NCI-H1105 (cell line): ENCODE measurements at places on chromosomes 16 and 17.
A peak's percentile ranks its signal among the peaks of the same experiment; 100 is the strongest.

- DNase-seq, result no peak
These were observed 152.0 kb downstream of the HS3ST3B1 start for GRCh38 chr17:14452856-14453255.

GRCh38 chr16:30760577-30761426, 1.1 kb downstream of the CFAP119 start:
- no peak for DNase-seq

DNA sequence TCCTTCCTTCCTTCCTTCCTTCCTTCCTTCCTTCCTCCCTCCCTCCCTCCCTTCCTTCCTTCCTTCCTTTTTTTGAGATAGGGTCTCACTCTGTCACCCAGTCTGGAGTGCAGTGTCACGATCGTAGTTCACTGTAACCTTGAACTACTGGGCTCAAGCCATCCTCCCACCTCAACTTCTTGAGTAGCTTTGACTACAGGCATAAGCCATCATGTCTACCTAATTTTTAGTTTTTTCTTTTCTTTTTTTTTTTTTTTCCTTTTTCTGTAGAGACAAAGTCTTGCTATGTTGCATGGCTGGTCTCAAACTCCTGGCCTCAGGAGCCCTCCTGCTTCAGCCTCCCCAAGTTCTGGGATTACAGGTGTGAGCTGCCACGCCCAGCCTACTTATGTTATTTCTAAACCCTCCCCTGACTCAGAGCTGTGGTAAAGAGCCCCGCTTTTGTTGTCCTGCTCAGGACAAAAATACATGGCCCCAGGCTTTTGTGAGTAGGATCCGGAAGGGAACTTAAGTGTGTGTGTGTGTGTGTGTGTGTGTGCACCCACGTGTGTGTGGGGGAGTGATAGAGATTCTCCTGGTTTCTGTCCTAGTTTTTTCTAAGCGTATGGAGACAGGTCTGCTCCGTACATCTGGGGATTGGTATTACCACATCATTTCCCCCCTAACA, 67.1 kb downstream of the PRKCB start:
- no peak for DNase-seq

GRCh38 chr17:6473128-6473767, 29.0 kb downstream of the PIMREG start:
- DNase-seq, result peak; percentile 31

- DNase-seq, result no peak
These were observed 7.1 kb upstream of the MVD start for GRCh38 chr16:88669980-88670379.

DNA sequence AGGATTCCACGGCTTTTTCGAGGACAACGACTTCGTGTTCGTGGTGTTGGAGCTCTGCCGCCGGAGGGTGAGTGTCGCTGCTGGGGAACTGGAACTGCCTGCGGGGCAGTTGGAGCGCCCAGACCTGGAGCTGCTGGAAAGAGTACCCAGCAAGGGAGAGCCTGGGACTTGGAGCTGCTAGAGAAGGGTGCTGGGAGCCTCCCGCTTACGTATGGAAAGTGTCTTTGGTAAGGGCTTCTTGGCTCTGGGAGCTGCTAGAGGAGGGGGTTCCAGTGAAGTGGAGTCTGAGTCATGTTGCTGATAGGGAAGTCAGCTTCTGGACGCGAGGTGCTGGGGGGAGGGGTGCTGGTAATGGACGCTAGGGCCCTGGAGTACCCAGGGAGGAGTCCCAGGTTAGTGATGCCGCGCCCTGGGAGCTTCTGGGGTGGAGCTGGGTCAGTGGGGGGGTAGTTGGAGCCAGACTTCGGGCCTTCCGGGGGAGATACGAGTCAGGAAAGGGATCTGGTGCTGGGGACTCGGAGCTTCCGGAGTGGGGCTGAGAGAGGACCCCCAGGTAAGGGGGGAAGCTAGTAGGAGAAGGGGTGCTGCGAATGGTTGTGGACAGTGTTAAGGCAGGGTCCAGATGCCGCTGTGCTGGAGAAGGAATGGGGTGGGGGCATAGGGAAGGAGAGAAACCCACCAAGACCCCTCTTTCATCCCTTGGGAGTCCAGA, 741 bp downstream of the PLK1 start:
- peak; percentile 26 for DNase-seq

DNA sequence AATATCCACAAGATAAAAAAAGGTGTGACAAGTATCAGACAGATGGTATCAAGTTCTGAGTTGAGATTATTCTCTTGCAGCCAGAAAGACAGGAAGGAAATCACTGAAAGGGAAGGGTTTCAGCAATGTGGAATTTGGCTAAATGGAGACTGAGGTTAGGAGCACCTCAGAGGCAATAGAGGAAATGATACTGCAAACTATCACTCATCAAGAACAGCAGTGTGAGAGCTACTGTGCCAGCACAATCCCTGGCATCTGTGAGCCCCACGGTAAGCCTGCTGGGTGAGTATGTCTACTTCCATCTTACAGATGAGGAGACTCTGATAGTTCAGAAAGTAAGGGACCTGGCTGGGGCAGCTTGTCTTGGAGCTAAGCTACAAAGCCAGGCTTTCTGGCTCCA, 162.0 kb downstream of the SALL1 start:
- no peak for DNase-seq

DNA sequence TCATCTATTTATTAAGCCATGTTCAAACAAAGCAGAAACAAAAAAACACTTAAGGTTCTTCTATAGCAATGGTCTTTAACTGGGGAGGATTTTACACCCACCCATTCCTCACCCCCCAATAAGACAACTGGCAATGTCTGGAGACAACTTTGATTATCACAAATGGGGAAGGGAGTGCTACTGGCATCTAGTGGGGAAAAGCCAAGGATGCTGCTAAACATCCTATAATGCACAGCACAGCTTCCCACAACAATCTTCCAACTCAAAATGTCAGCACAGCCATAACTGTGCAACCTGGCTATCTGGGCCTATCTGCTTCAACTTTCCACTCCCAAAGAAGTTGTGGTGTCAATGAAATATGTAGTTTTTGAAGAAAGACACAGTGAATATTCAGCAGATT, 1044.4 kb downstream of the CDH8 start:
- no peak for DNase-seq

DNA sequence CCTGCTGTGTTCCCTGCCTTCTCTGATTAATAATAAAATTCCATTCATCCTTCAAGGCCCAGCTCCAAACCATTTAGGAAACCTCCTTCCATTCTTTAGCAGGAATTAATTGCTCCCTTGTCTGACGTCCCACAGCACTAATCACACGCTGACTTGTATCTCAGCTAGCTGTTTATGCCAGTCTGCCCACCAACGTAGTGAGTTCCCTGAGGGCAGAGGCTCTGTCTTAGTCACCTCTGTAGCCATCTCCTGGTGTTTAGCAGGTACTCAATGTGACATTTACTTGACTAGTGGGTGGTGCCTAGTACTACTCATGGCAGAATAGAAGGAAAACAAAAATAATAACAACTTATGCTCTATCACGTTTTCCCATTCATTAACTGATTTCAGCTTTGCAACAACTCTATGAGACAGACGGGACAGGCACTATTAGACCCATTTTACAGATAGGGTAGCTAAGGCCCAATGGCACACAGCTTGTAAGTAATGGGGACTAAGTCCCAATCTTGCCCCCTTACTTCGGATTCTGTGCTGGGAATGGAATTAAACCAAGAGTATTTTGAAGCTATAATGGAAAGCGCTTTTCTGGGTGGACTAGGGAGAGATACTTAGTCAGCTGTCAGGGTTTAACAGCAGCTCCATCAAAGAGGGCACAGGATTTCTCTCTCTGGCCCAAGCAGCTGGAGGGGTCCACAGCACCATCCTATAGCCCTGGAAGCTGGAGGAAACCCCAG, 931 bp upstream of the WIPF2 start:
- DNase-seq, result no peak

DNA sequence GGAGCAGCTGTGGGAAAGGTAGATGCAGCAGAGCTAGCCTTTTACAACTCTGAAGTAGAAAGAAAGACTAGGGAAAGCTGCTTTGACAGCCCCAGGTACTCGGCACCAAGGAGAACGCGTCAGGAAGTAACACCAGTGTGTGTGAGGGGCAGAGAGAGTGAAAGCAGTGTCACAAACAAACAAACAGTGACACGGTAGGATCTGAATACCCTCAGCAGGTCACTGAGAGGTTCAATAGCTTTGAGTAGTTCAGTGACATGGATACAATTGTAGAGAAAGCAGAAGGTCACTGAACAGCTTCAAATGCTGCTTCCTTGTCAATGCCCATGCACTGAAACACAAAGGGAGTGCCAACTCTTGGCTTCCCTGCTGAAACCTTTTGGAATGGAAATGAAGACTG, 150.3 kb upstream of the C17orf78 start:
- DNase-seq, result no peak

GRCh38 chr16:11670171-11671131, 2.2 kb downstream of the SNN start:
- DNase-seq, result no peak

- peak; percentile 56 for DNase-seq
These were observed 294.1 kb downstream of the BCAS3 start for GRCh38 chr17:60971515-60972369.

DNA sequence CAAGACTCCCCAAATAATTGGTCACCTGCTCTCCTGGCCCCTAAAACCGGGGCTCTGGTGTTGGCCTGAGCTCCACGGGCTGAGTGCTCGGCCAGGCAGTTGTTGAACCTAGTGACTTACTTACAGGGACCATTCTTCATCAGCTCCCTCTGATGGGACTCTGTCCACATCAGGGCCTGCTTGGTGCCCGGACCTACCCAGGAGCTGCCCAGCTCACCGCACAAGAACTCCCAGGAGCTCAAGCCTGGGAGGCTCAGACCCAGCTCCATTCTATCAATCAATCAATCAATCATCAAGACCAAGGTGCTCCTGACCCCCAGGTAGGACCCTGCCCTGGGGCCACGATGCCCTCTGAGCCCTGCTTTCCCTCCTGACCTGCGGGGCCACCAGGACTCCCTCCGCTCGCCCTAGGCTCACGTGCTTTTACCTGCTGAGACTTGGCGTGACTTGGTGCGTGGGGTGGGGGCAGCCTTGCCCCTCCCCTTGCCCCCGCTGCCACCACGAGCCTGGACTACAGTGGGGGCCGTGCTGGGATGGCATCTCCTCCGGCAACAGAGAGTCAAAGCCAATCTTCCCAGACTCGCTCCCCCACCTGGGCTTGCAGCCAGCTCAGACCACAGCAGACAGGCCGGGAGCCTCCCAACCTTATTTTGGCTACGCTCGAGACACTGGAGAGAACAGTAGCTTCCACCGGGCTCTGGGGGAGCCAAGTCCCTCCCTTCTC, 15.7 kb downstream of the IL34 start:
- DNase-seq, result no peak
